ENCODE measurements at places on chromosomes 5 and 9.
A peak's percentile ranks its signal among the peaks of the same experiment; 100 is the strongest.

DNA sequence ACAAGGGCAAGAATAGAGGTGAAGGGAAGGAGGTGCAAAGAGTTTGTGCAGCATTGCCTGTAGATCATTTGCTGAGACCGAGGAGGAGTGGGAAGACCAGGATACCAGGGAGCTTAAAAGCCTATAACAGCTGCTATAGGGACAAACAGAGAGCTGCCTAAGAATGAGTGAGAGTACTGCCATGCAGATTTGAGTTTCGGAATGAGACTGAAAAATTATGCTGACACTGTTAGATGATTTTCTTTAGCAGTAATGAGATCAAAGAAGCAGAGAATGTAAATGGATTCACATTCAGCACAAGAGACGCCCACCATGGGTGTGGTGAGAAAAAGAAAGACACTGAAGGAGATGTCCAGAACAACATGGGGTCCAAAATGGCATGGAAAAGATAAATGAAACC is 69.7 kb downstream of the EPB41L4A start:
- DNase-seq, result no peak

DNA sequence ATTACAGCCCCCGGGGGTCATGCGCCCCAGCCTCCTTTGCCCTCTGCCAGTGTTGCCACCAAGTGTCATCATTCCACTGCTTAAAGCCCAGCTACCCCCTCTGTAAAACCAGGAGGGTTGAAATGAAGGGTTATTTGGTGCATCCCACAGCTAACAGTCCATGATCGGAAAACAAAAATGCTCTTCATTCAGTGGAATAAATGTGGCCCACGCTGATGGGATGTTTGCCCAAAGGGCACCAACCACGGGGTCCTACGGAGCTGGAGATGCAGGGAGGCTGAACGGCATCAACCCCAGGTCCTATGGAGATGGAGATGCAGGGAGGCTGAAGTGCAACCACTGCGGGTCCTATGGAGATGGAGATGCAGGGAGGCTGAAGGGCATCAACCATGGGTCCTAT is 218.5 kb upstream of the IRX1 start:
- no peak for DNase-seq

GRCh38 chr9:3330792-3331420 is 194.9 kb downstream of the RFX3 start:
- DNase-seq, result no peak

DNA sequence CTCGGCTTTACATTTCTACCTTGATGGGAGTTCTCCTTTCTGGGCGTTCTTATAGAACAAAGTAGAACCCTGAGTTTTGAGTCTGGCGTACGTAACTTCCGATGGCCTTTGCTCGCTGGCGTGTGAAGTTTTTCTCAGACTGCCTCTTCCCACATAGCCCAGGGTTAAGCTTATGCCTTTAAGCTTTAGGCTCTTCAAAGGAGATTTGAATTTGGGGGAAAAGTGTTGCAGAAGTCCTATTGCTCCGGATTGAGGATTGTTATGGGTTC is 13.7 kb upstream of the FBP2 start:
- no peak for DNase-seq

DNA sequence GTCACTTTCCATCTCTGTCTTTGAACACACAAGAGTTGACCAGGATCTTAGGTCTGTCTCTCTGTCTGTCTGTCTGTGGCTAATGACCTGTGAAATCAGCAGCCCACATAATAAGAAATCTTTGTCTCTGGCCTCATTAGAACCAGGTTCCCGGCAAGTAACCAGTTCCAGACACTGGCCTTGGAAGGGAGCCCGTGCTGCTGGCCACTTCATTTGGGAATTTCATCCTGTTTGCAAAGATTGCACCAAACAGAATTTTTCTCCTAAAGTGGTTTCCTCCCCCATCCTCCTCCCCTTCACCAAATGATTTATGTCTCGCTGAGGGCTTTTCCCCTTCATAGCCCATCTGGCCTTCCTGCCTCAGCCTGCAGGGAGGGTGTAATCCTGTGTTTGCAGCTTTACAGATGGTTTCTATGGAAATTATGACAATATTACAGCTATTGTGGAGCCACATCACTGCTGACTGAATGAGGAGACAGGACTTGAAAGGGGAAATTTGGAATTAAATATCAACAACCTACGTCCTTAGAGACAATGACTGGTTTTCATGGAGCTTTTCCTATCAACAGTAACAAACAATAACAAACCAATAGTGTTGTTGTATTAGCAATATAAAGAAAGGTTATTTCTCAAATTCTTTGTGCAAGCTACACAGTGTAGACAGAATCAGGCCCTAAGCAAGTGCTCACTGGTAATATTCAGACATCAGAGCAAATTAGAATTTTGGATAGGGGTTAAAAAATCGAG is 25.7 kb downstream of the DPYSL3 start:
- no peak for DNase-seq

DNA sequence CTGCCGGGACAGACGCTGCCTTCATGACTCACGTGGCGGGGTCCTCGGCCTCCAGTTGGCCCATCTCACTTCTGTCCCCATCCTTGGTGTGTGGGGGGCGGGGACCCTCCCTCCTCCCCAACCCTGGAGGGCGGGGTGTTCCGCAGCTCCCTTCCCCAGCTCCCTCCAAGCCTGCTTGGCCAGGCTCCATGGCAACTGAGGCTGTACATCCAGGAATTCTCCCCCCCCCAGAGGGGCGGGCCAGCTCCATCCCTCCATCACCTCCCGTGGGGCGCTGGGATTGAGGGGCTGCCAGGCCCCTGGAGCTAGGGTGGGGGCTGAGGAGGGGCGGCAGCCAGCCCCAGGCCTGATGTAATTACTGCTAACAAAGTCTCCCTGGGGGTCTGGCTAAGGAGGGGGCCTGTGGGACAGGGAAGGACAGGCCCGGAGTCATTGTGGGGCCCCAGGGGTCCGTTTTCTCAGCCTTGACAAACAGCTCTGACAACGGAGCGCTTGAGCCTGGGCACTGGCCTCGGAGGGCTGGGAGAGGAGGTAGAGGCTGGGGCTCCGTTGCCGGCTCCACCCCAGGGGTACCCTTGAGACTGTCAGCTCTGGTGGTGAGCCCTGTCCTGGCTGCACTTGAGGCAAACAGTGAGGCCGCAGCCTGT is 8.0 kb downstream of the DIPK1B start:
- no peak for DNase-seq

GRCh38 chr9:93096811-93097382 is 880 bp downstream of the CARD19 start:
- peak; percentile 22 for DNase-seq

GRCh38 chr5:153623751-153624450 is 133.4 kb downstream of the GRIA1 start:
- DNase-seq, result no peak

DNA sequence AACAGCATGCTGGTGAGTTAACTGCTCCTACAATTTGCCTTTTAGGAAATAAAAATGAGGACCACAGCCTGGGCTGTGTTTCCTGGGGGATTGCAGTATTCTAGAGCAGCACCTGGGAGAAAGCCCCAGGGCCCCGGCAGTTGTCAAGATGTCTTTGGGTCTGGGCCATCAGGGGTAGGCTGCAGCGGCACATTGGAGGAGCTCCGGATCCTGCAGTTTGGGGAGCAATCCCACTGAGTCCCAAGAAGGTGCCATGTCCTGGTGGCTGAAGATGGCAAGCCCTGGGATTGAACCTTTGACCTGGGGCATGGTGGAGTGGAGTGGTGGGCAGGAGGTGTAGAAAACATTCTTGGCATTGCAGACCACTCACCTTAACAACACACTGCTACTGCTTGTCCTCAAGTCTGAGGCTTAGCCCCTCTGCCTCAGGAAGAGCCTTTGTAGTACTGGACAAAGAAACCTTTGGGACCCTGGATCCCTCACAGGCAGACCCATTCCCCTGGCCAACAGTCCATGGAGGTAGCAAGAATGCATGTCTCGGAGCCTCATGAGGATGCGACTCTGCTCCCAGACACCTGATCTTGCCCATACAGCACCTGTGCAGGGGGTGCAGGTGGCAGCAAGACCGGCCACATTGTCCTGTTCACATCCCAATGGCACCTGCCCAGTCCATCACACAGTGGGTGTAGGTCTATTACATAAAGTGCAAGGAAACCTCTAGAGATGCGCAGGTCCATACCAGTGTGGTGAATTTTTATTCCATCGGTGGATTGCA is 159.1 kb upstream of the IRX2 start:
- no peak for DNase-seq

- no peak for DNase-seq
Measured at GRCh38 chr5:93941897-93942296, 200.5 kb upstream of the POU5F2 start.

DNA sequence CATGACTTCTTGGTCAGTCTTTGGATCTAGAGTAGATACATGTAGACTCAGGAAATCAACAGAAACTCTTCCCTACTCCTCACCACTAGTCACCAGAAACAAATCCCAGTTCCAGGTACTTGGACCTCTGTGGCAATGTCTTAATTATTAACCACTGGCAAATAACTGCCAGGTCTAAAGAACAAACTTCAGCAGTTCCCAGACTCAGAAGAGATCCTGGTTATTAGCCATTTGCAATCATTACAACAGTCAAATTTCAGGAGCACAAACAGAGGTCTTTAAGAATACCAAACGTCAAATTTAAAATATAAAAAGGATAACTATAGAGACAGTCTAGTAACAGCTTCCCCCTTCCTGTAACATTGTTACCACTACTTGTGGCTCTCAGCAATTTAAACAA is 10.2 kb downstream of the DIAPH1 start:
- no peak for DNase-seq

DNA sequence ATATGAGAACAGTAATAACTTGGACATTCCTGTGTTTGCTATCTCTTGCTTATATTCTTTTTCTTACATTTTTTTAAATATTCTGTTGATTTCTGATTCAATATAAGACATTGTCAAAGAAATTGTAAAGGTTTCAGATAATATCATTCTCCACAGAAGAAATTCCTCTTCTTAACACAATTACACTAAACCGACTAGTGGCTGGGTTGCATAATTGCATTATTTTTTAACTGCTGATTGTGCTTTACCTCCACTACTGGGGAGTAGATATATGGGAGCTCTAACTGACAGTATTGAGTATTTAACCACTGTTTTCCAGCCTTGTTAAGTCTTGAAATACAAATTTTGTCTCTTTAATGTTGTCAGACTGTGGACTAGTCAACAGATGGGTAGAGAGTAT is 723.8 kb upstream of the EDIL3 start:
- no peak for DNase-seq

DNA sequence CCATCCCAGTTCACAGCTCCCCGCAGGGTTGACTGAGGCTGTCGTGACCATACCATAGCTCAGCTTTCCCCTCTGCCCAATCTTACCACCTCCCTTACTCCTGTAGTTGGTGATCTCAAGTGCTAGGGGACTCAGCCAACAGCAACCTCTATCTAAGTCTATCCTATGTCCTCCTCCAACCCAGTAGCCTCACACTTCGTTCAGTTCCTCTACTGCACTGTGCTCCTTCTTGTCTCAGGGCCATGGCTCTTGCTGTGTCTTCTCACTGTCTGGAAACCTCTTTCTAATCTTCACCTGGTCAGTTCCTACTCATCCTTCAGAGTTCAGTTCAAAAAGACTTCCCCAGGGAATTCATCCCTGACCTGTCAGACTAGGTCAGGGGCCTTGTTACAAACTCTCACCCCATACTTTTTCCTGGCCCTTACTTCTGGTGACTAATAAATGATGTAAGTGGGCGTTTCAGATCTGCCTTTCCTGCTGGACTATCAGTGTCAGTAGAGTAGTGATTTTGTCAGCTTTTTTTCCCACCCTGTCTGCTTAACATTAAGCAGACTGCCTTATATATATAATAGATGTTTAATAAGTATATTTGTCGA is 53.6 kb upstream of the NR3C1 start:
- no peak for DNase-seq

GRCh38 chr9:122031776-122032175 is 61.3 kb downstream of the TTLL11 start:
- DNase-seq, result no peak

DNA sequence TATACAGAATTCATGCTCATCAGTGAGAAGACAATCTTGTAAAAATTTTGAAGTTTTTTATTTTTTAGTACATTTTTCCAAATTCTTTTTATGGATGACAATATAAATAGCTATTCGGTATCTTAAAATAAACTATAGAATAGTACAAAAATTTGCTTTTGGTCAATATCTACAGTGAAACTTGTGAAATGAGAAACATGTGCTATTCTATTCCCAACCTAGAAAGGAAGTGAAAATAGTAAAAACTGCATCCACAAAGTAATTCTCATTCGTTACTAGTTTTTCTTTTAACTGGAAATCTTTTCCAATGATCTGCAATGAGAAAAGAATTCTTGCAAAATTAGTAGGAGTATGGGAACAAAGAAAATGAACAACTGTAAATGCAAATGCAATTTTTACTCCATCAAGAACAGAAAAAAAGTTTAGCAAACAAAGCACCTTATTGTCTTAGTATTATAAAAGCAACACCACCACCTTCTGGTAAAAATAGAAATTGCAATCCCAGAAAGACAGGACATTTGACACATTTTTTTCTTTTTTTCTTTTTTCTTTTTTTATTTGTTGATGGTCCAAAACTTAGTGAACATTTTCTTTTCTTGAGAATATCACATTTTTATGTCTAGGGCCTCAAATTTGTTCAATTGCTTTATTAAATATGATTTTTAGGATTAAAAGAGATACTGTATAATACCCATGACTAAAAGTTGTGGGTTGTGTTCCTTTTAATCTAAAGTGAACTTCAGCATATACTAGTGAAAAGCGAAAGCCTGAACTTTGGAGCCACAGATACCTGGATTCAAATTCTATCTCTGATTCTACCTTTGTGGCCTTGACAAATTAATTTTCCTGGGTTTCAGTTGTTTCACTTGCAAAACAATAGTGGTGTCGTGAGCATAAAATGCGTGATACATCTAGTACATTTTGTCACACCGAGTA is 72.3 kb downstream of the SLCO4C1 start:
- DNase-seq, result no peak

DNA sequence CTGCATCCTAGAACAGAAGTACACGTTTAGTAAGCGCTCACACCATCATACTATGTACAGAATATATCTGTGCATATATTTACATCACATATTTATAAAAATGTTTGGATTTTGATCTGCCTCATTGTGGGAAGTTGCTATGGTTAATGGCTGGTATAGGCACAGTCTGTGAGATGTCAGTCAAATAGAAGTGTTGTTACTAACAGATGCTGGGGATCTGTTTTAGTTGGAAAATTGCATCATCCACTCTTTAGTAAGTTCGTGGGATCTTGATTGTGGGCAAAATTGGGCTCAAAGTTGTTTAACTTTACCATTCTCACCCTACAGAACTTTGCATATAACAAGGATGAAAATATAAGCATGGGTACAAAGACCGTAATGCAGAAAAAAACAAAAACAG is 76.4 kb upstream of the DPYSL3 start:
- no peak for DNase-seq

DNA sequence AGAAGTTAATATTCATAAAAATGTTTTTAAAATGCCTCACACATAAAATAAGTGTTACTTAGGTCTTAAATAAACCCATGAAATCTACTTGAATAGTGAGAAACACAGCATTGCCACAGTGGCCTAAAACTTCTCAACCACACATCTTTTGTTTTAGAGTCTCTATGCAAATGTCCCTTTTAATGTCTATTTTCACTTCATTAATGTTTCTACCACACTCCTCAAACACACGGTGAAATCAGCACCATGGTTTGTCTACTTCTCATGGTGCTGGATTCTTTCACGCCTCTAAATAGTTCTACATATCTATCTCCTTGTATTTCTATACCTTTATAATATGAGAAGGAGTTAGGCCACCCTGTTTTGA is 111.2 kb downstream of the EDIL3 start:
- DNase-seq, result no peak

- DNase-seq, result no peak
Measured at GRCh38 chr5:127228540-127229184, 61.9 kb upstream of the MEGF10 start.

GRCh38 chr5:159179529-159180305 is 29.6 kb downstream of the RNF145 start:
- no peak for DNase-seq

GRCh38 chr5:10456583-10457420 is 15.1 kb downstream of the ROPN1L start:
- no peak for DNase-seq
